ENCODE measurements at places on chromosomes 2 and 18. TPM values are rescaled to one million over a fixed set of nuclear protein-coding genes. Genes with fewer than 3 reads are reported as not detected.

GRCh38 chr2:166375195-166375735 lies 479 bp downstream of the SCN9A start:
- DNase-seq = no peak

GRCh38 chr2:59168766-59169165 lies 927.6 kb upstream of the FANCL start:
- no peak for DNase-seq

DNA sequence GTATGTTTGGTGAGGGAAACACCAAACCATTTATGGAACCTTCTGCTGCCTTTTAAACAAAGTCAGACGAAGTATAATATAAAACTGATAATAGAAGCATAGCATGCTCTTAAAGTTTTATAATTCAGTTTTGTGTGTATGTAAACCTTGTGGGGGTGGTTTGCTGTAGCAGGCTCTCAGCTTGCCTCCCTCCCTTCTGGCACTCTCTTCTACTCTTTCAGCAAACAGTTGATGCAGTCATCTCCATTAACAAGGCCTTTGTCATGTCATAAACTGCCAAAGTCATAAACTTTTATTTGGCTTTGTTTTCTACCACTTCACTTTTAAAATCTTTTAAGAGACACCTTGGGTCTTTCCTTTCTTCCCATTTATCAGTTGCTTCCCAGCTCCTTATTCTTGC lies 448.2 kb upstream of the SETBP1 start:
- DNase-seq = no peak

GRCh38 chr2:236309669-236310029 lies 45.4 kb upstream of the ASB18 start:
- DNase-seq = no peak

DNA sequence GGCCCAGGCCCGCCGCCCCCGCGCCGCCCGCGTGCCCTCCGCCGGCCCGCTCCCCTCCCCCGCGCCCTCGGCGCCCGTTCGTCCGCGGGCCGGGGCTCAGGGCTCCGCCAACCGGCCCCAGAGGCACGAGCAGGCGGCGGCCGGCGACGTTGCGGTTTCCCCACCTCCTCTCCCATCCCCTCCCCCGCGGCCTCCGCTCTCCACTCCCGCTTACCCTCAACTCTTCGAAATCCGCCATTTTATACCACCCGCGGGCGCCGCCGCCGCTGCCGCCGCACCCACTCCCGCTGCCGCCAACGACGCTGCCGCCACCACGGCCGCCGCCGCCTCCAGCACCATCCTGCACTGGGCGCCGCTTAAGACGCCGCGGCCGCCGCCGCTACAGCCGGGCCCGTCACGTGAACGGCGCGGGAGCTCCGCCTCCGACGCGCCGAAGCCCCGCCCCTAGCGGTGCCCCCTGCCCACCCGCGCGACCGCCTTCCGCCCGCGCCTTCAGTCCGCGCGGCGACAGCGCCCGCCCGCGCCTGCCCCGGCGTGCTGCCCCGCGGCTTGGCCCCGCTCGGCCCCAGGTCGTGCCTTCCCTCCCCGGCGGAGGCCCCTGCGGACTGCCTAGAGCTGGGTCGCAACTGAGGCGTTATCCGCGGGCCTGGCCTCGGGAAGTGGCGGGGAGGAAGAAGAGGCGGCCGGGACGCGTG lies at the start of the genes KATNAL2 and PIAS2:
KATNAL2 (plus strand) TSS at position 495 of the 695 bp plus-strand sequence. CDS start 29,271 bp downstream, outside the sequence.
PIAS2 (minus strand) TSS at position 400 of the 695 bp plus-strand sequence; CDS start at position 238, 162 bp downstream.
- DNase-seq = peak; percentile 89

- DNase-seq = no peak
These were observed 604.2 kb upstream of the ZEB2 start for GRCh38 chr2:145124085-145124484.

DNA sequence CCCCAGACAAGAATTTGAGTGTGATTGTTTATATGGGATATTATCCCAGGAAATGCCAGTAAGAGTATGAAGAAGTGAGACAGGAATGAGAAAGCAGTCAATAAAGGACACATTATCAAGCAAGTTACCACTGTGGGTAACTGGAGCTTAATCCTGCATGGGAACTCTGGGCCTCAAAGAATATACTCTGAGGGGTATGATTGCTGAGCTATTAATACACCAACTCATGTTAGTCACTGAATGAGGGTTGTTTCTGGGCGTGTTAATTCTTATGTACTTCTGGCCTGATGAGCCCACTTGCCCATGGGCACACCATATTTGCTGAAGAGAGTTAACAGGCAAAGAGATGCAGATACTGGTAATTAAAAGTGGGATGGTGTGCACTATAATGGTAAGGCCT lies 26.6 kb upstream of the PAIP2B start:
- no peak for DNase-seq

The FLACC1 gene
- 12.0 TPM for total RNA-seq

GRCh38 chr2:118340103-118340502 lies 251.8 kb downstream of the INSIG2 start:
- DNase-seq = no peak

The FOXD4L1 gene
- not detected for total RNA-seq

DNA sequence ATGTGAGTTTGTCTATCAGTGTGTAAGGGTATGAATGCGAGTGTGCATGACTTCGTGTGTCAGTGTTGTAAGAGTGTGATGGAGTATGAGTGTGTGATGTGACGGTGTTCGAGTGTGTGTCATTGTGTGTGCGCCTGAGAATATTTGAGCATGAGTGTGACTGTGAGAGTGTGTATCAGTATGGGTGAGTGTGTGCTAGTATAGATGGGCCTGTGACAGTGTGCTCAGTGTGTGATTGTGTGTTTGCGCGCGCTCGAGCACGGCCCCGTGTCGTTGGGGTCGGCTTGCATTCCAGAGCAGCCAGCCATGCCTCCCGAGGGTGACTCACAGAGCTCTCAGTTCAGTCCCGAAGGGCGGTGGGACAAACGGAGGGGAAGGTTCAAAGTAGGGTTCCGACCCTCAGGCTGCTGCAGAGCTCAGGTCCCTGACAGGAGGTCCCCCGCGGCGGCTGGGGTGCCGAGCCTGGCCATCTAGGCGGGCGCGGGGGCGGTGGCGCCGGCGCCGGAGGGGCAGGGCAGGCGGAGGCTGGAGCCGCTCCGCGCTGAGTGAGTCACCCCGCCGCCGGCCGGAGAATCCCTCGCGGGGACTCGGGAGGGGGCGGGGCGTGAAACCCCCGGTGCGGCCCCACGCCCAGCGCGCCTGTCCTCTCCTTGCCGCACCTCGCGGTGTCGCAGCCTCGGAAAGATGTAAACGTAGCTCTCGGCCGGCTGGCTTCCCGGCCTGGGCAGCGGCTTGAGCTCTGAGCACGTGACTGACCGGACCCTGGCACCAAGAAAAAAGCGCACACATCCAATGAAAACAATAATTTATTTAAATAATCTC lies 3.8 kb downstream of the DLX2 start:
- DNase-seq = no peak

DNA sequence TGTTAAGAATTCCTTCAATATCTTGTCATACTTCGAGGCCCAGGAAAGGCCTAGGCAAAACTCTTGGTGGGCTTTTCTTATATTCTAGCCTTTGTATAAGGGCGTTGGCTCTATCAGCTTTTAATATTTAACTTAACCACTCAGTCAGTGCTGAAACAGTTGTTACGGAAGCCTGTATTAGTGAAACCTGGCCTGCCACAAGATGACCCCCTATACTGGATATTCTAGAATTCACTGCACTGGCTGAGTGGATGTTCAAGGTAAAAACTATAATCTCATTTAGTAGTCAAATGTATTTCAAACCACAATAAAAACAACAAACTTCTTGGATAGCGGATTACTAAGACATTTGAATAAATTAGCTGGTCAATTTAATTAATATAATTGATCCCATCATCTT lies 91.7 kb upstream of the HNMT start:
- no peak for DNase-seq

GRCh38 chr2:205166745-205167144 lies 515.6 kb upstream of the NRP2 start:
- no peak for DNase-seq

- no peak for DNase-seq
These were observed 46.3 kb downstream of the MERTK start for GRCh38 chr2:111944531-111945210.

The MDH1B gene
- 1.3 TPM for total RNA-seq

The OSR1 gene
- 1.4 TPM for total RNA-seq

GRCh38 chr2:82939211-82939610 lies 1519.9 kb downstream of the SUCLG1 start:
- no peak for DNase-seq

DNA sequence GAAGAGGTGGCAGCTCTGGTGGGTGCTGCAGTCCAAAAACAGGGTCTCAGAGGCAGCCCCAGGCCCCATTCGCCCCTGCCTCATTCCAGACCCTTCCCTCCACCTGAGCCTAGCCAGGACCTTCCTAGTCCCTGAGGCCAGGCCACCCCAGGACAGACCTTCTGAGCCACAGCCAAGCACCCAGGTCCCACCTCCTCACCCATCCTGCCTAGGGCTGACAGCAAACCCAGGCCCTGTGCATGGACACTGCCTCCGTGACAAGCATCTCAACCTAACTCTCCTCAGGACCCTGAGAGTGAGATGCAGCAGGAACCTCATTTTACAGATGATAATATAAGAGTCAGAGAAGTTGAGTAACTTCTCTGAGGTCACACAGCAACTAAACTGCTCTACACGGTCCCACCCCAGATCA lies 15.5 kb downstream of the ADRA2B start:
- no peak for DNase-seq

The ALPG gene
- not detected for total RNA-seq

The IL18R1 gene
- total RNA-seq = 1.3 TPM

The TBR1 gene
- 0.05 TPM for total RNA-seq

DNA sequence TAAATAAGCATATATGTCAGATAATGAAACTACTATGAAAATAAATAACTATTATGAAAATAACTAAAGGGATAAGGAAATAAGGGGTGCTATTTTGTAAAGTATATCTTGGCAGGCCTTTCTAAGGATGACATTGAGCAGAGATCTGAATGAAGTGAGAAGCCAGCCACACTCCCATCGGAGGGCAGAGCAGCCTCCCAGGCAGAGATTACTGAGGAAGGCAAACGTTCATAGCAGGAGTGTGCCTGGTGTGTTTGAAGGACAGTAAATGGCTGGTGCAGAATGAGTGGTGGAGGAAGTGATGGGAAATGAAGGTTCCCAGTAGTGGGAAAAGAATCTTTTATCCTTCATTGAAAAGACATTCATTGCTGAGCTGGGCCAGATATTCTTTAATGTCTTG lies 62.5 kb downstream of the SPHKAP start:
- no peak for DNase-seq

The UGT1A10 gene
- total RNA-seq = not detected

The TET3 gene
- 3.7 TPM for total RNA-seq

The DNER gene
- 1.00 TPM for total RNA-seq

- DNase-seq = no peak
These were observed 21.1 kb upstream of the RND3 start for GRCh38 chr2:150508497-150509137.

Measured in cardiac septum (tissue), 1 donor.